Adipocyte (in vitro differentiated cells): ENCODE measurements at places on chromosomes 5 and 9.

DNA sequence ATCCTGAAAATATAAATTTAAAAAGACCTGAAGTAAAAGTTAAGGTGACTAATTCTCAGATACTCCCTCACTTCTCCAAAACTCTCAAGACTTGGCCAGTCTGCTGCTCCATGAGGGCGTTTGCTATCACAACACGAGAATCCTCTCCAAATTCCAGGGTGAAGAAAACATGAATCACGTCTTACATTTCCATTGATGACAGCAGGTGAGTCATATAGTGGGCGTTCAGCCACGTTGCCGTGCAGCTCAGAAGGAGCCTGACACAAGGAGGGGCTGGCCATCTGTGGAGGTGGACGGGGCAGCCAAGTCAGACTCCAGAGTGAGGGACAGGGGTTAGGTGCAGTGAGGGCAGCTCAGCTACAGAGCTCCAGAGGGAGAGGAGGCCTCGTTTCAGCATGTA, 555.1 kb upstream of the ADAMTS16 start:
- no peak for DNase-seq

- no peak for DNase-seq
These were observed 61.0 kb upstream of the SMIM23 start for GRCh38 chr5:171724468-171725204.

- DNase-seq, result no peak
These were observed 14.8 kb upstream of the DMRT1 start for GRCh38 chr9:826500-827280.

DNA sequence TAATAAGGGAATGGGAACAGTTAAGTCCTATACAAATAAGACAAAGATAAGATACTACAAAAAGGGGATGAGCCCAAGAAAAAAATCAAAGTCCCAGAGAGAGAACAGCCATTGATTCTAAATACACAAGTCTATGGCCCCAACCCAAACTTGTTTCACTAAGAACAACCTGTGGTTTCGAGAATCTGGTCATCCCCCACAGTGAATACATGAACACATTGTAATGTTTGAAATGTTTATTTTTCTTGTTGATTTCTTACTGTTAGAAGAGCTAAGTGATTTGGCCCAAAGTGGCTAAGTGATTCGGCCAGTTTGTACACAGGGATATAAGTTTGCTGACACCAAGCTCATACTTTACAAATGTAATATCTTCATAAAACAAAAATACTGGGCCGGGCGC, 3.3 kb upstream of the ABCA1 start:
- peak; percentile 25 for DNase-seq

DNA sequence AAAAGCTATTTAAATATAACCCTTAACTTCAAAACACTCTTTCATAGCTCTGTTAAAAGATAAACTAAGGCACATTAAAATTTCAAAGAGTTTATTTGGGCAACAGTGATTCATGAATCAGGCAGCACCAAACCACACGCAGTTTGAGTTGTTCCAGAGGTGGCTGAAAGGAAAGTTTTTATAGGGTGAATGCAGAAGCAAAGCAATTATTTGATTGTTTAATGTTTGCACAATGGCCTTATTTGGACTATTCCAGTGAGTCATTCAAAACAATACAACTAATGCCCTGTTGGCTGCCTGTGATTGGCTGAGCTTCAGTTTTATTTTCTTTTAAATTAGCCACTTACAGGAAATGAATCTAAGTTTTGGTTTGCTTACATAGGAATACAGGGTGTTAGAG, 125.3 kb downstream of the CEP120 start:
- DNase-seq, result no peak

DNA sequence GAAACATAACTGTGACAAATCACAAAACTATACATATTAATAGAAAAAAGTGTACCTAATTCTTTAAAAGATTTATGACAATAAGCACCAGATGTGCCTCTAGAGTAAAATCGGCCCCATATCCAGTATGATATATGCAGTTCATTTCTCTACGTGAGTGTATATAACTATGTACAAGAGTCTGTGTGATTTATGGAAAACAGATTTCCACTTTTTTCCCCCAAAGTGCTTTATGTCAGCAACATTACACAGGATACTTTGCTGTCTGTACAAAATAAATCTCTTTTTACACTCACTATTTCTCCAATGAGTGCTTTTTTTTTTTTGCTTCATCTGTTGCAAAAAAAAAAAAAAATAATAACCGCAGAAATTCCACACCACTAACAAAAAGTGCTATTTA, 298.8 kb upstream of the RFX3 start:
- peak; percentile 32 for DNase-seq

GRCh38 chr5:35707659-35708058, 90.0 kb downstream of the SPEF2 start:
- DNase-seq, result no peak

- DNase-seq, result peak; percentile 84
These were observed 543 bp downstream of the MTMR12 start for GRCh38 chr5:32312197-32312594.

- peak; percentile 9 for DNase-seq
These were observed 943 bp downstream of the NOP16 start for GRCh38 chr5:176387384-176387925.

GRCh38 chr5:168422431-168422830, 63.8 kb upstream of the RARS1 start:
- no peak for DNase-seq

DNA sequence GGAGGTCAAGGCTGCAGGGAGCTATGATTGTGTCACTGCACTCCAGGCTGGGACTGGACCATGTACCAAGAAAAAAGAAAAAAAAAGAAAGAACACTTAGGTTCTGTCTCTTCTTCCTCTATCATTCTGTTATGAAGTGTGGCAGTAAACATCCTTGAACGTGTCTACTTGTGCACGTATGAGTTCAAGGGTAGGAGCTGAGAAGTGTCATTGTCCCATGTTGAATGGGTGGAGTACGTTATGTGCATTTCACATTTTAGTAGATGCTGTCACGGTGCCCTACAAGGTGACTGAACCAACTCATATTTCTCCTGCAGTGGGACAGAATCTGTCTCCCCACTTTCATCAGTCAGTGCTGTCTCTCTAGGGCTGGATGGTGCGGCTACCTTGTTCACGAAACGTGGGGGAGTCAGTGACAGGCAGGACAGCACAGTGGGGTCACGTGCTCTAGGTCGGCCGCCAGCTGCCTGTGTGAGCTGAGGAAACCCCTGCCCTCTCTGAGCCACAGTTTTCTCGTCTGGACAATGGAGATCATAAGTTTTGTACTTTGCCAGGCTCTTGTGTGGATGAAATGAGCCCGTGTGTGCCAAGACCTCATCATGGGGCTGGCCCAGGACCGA, 47.2 kb downstream of the GTF3C4 start:
- DNase-seq, result no peak

GRCh38 chr9:123584202-123585176, 228.5 kb downstream of the CRB2 start:
- DNase-seq, result no peak
